ENCODE measurements at places on chromosomes 1 and 21. TPM values are rescaled to one million over a fixed set of nuclear protein-coding genes. Genes with fewer than 3 reads are reported as not detected.

GRCh38 chr1:244860078-244860477 is 4.3 kb downstream of the HNRNPU start:
- DNase-seq: no peak

- DNase-seq: no peak
Observed at GRCh38 chr1:168966217-168966616, 140.3 kb upstream of the ATP1B1 start.

- DNase-seq: no peak
Observed at GRCh38 chr1:229784834-229785233, 158.8 kb downstream of the URB2 start.

- DNase-seq: no peak
Observed at GRCh38 chr1:9891207-9891606, 18.9 kb downstream of the CTNNBIP1 start.

DNA sequence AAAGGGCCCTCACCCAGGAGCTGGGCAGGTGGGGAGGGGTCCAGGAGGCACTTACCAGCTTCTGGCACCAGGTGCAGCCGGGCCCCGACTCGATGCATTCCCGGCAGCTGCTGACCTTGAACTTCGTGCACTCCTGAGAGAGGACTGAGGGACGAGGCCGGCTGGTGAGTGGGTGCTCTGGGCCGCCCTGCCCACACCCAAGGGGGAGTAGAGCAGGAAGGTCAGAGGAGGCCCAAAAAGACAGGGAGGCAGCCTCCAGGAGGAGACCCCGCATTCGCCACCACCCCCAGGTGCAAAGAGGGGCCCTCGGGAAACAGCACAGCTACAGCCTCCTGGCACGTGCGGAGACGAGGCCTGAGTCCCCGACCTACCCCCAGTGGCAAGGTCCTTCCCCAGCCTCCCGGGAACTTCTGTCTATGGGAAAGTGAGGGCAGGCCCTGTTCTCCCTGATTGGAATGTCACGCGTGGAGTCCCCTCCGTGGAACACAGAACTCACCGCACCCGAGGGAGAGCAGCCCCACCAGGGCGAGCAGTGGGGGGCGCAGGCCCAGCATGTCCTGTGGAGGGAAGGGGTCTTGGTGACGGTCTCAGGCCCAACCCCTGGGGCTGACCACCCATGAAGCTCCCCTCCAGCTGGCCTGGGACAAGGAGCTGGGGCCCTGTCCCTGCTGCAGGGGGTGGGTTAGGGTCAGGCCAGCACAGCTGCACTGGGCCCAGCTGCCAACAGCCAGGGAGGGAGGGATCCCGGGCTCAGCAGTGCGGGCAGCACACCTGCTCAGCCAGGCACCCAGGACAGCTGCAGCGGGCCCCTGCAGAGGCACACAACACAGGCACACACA is 10.3 kb downstream of the ITGB2 start:
- DNase-seq: no peak

- DNase-seq: no peak
Observed at GRCh38 chr1:228867951-228868730, 132.9 kb downstream of the RHOU start.

DNA sequence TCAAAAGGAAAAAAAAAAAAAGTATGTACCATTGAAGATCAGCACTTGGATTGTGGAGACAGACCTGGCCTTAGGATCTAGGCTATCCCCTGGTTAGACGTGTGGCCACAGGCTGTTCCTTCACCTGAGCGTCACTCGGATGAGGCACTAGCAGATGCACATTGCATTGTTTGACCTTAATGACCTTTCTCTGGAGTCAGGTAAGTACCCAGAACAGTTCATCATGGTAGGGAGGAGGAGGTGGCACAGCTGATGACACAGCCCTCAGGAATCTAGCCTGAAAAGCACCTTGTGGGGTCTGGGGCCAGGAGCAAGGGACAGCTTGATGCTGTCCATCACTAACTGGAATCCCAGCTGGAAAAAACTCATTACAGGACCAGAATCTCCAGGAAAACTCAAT is 21.2 kb downstream of the NECAP2 start:
- DNase-seq: no peak

- DNase-seq: no peak
Observed at GRCh38 chr1:38118976-38119375, 72.4 kb upstream of the POU3F1 start.

MRAP gene
- not detected for total RNA-seq

All from H4 (cell line).